Fibroblast of the aortic adventitia (primary cell): ENCODE measurements at places on chromosomes 5 and 9. TPM values are rescaled to one million over a fixed set of nuclear protein-coding genes. Genes with fewer than 3 reads are reported as not detected.

DNA sequence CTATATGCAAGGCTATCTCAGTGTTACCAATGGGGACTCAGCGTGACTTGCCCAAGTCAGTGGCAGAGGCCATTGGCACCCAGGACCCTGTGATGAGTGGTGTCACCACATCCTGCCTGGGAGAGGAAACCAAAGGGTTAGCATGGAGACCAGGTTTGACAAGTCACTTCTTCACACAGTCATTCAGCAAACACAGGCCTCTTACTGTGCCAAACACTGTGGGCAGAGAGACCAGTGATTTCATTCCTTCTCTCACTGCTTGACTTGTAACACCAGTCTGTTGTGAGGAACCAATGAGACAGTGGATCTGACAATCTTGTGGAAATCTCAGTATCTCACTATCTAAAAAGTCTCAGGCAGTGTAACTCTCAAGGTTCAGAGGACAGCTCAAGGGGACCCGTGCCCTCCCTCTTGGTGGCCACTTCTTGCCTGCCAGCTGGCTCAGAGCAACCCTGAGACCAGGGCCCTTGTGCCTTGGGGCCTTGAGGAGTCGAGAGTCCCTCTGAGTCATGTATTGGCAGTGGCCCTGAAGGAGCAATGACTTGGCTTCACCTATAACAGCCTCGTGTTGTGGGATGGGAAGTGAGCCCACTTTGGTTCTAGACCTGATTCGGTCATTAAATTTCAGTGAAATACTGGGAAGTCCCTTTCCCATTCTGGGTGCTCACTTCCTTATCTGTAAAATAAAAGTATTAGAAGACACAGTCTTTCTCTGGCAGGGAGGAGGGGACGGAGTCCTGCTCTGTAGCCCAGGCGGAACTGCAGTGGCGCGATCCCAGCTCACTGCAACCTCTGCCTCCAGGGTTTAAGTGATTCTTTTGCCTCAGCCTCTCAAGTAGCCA lies 1.6 kb downstream of the FABP6 start:
- DNase-seq: peak; percentile 86

DNA sequence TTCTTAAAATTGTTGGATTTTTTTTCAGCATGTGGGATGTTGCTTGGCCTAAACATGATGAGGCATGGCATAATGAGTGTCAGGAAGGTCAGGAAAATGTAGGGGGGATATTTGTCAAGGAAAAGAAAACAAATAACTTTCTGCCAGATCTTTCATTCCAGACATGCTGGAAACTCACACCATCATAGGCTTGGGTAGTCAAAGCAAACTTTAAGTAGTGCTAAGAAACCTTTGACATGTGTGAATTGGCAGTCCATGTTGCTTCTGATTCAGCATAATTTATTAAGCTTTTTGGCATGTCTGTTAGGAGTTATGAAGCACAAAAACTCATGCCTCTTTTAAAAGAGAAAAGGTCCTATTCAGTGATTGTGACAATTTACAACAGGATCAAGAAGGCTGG lies 61.3 kb upstream of the MTAP start:
- peak; percentile 53 for DNase-seq

- no peak for DNase-seq
Observed at GRCh38 chr5:43113546-43113945, 7.2 kb upstream of the ZNF131 start.

DNA sequence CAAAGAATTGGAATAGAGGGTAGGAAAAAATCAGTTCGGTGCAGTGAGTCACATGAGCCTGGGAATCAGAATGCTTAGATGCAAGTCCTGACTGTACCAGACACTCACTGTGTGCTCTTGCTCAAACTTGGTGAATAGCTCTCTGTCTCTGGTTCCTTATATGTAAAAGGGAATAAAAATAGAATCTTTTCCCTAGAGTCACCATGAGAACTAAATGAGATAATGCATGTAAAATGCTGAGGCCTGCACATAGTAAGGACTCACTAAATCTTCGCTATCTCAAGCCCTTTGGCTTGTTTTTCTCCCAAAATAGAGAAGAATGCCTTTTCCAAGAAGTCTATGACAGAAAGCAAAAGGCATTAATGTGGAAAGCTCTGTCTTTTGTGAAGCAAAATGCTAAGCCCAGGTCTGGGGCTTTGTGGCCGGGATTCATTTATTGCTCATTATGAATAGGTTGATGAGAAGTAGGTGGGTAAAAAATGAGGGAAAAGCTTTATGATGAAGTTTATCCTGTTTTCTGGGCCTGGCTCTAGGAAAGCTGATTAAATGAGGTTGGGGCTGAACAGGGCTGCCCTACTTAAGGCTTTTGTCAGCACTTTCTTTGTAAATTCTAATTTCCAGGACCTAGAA lies 483.3 kb downstream of the DMAC1 start:
- peak; percentile 53 for DNase-seq

DNA sequence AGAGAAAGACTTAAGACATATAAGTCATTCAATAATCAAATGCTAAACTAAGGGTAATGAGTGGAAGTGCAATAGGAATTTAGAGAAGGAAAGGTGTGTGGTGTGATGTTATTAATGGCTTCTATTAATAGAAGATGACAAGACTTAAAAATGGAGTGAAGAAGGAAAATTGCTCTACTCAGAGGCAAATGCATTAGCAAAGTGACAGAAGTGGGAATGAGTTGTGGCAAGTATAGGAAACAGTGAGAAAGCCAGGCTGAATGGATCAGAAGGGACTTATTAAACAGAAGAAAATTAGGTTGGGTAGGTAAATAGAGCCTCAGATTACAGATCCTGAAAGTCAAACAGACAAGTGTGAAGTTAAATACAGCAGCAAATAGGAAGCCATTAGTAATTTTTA lies 5.7 kb downstream of the SKIC3 start:
- DNase-seq: no peak

GRCh38 chr5:87435144-87435694 lies 22.5 kb upstream of the CCNH start:
- DNase-seq: no peak

Gene UNC5A
- total RNA-seq: not detected in 2 replicates

GRCh38 chr5:176614805-176615478 lies 5.0 kb upstream of the GPRIN1 start:
- peak; percentile 66 for DNase-seq

Gene ZCCHC10
- total RNA-seq: 7.8 and 14.4 TPM in 2 replicates

GRCh38 chr5:59559847-59560246 lies 333.7 kb downstream of the PDE4D start:
- DNase-seq: no peak

DNA sequence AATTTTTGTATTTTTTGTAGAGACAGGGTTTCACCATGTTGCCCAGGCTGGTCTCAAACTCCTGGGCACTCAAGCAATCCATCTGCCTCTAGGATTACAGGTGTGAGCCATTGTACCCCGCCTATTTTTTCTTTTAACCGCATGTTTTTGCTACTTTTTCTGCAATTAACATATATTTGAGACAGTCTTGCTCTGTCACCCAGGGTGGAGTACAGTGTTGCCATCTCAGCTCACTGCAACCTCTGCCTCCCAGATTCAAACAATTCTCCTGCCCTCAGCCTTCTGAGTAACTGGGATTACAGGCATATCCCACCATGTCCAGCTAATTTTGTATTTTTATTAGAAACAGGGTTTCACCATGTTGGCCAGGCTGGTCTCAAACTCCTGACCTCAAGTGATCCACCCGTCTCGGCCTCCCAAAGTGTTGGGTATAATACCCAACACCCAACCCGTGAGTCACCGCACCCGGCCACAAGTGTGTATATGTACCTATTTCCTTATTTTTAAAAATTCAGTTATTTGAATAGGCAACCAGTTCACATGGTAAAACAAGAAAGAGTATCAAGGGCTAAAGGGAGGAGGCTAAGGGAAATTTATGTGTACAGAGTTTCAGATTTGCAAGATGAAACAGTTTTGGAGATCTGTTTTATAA lies 13.3 kb downstream of the PHAX start:
- no peak for DNase-seq

DNA sequence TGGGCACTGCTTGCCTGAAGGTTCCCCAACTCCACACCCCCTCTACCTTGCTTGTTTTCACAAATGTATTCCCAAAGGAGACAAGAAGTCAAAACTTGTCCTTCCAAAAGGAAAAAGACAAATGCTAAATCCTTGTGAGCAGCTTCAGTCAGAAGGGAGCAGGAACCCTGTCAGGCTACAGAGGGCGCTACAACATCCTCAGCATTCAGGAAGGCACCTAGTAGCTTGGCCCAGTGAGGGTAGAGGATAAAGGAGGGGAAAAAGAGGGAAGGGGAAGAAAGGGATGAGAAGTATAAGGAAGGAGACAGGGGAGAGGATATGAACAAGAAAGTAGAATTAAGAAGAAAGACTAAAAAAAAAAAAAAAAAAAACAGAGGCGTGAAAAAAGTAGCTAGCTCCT lies 97.5 kb downstream of the MLLT3 start:
- DNase-seq: no peak

DNA sequence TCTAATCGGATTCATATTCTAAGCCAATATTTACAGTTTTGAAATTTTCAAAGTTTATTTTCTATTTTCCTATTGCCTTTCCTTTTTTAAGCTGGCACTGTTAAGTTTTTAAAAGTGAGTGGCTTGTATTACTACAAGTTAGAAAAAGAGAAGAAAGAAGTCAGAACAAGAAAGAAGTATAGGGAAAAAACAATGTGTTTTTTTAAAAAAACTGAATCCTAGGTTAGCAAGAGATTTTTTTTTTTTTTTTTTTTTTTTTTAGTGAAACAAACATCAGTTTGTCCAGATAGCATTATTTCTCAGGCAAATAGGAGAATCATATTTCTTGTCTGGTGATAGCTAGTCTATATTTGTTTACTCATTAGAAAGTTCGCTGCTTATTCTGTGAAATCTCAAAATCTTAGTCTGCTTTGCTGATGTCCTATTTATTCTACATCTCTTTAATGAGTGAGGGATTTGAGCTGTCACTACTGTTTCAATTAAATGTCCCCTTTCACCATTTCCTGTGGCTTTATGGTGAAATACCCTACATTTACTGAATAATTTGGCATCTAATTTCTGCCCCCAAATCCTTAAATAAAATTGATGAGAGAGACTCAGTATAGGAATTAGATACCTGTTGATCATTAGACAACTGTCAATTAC lies 19.1 kb upstream of the LMNB1 start:
- DNase-seq: no peak

GRCh38 chr5:27450607-27451006 lies 412.2 kb upstream of the CDH9 start:
- no peak for DNase-seq

DNA sequence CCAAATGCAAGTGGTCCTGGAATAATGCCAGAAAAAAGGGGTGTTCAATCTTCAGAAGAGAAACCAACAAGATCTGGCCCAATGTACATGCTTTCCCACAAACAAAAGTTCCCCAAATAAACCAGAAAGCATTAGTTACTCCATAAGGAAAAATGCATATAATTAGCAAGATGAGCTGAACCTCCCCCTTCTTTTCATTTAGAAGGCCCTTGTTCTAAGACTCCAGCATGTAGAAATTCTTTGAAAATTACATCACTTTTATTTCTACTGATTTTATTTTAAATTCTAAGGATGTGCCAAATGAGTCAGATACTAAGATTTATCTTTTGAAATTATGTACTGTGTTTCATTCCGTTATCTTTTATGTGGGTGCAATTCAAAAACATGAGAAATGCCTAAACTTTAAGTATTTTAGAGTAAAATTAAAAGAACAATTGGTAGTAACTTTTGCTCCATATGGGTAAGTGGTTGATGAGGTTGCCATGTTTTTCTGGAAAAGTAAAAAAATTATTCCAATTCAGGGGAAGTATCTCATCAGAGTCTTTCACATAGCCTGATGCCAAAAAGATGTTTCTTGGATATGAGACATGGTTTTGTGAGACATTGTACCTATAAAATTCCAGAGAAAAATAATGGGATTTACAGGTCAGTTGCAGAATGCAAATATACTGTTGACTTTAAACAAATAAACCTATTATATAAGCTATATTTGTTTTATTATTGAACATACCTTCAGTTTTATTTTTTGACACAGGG lies 106.5 kb upstream of the CCDC112 start:
- DNase-seq: peak; percentile 82

GRCh38 chr9:79250806-79251205 lies 321.0 kb upstream of the TLE4 start:
- no peak for DNase-seq

GRCh38 chr5:143057580-143057999 lies 287.4 kb downstream of the ARHGAP26 start:
- DNase-seq: peak; percentile 89

DNA sequence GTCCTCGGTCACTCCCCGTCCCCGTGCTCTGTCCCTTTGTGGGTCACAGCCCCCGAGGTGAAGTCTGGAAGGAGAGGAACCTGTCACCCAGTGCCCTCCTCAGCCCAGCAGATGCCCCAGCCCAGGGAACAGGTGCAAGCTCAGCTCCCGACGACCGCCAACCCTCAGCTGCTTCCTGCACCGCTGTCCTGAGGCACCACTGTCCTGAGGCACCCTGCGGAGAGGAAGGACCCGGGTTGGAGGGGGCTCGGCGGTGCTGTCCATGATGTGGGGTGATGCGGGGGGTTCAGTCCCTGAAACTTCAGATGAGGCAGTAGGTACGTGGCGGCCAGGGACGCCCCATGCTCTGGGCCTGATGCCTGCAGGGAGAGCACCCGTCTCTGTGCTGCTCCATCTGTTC lies 81.4 kb downstream of the COL5A1 start:
- no peak for DNase-seq

GRCh38 chr9:14616188-14616982 lies 76.8 kb downstream of the ZDHHC21 start:
- peak; percentile 84 for DNase-seq

Gene CMBL
- total RNA-seq: 12.3 and 13.6 TPM in 2 replicates

DNA sequence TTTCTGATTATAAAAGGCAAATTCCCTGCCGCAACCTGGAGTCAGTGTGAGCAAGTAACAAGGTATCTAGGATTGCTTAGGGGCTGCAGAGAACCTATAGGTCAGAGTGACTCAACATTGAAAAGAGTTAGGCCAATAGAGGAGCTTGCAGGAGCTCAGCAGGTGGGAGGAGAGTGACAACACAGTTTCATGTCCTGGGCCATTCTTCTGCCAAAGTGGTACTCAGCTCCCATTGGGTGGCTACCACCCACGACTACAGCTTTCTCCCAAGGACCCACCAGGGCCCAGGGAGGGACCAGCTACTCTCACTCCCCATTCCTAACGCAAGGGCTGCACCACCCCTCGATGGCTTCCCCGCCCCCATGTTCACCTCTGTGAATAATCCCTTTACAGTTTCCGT lies 86.7 kb upstream of the SPATA31C2 start:
- no peak for DNase-seq

GRCh38 chr9:129148463-129149204 lies 29.4 kb downstream of the IER5L start:
- no peak for DNase-seq

- DNase-seq: no peak
Observed at GRCh38 chr9:111349766-111350165, 19.7 kb upstream of the OR2K2 start.

DNA sequence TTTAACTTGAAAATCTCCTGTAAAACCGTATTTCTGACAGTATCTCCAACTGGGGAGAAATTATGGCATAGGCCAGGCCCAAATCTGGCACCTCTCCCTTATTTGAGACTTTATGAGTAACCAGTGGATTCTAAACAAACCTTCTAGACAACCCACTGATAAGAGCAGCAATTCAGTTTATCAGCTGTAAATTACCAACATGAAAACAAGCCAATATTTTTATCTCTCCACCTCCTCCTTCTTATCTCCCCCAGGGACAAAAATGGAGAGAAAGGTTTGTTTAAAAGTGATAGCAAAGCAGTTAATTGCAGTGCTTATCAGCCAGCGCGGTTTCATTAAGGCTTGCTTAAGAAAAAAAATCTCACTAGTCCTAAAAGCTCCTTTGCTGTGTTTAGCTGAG lies 53.8 kb downstream of the KCNV2 start:
- DNase-seq: peak; percentile 80
